ENCODE measurements at places on chromosomes 2 and 18. TPM values are rescaled to one million over a fixed set of nuclear protein-coding genes. Genes with fewer than 3 reads are reported as not detected.

Gene SLC14A1
- polyA plus RNA-seq: 1.9 TPM

Gene NPHP1
- polyA plus RNA-seq: 17.7 TPM

GRCh38 chr2:80437959-80438358 lies 133.4 kb upstream of the LRRTM1 start:
- DNase-seq: no peak

DNA sequence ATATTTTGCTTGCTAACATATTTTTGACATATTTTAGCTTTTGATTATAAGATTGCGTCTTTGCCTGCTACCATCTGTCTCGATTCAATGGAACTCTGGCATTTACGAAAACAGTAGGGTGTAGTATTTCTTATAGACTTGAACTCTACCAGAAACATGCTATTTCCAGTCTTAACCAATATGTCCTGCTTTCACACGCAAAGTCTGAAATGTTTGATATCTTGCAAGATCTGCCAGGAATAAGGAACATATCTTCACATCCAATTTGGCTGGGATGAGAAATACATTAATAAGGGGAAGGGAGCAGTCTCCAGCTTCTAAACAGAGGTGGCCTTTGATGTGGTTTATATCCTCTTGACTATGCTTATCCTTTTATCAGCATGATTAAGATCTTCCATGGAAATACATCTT lies 299.4 kb downstream of the ZNF521 start:
- no peak for DNase-seq

- no peak for DNase-seq
These were observed 34.6 kb upstream of the MSTN start for GRCh38 chr2:190097115-190097514.

All from right lung (tissue), 10 donors.